ENCODE measurements at places on chromosomes 3 and 15.
A peak's percentile ranks its signal among the peaks of the same experiment; 100 is the strongest.

DNA sequence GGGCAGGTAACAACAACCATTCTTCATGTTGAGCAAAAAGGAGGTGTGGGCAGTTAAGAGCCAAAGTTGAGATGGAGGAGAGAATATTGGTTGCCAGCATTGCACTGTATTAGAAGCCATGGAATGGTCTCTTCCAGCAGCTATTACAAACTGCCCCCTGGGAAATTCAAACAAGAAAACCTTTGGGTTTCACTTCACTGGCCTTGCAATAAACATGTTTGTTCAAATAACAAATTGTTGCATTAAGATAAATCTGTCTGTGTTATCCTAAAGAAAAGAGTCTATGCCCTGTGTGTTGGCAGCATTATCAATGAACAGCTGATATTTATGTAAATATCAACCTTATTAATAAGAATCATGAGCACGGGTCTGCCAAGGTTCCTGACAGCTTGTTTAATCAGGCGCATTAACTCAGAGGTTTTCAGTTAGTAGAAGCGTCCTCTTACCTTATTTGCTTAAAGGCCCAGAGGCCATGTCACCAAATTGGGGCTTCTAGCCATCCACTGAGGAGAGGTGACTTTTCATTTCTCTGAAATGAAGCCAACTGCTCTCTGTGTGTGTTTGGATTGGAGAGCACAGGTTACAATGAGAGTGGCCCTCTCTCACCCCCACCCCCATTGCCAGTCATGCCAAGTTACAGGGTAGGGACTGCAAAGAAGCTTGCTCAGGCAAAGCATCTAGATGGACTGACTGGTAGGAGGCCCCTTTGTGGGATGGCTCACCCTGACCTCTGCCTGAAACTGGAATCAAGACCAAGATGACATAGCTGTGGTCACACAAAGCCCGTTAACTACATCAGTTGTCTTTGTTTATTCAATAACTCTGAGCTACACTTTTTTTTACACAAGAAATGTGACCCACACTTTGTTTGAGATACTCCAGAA lies 10.5 kb downstream of the FILIP1L start:
- DNase-seq, result no peak

GRCh38 chr3:113354307-113354706 lies 87.0 kb downstream of the CFAP44 start:
- DNase-seq, result no peak

- no peak for DNase-seq
Observed at GRCh38 chr3:12963922-12964701, 109.1 kb downstream of the IQSEC1 start.

- no peak for DNase-seq
Observed at GRCh38 chr15:62153228-62153627, 11.9 kb downstream of the C2CD4B start.

- no peak for DNase-seq
Observed at GRCh38 chr15:31074321-31074720, 27.2 kb downstream of the TRPM1 start.

GRCh38 chr15:78671626-78672211 lies 30.7 kb upstream of the CHRNB4 start:
- DNase-seq, result no peak

DNA sequence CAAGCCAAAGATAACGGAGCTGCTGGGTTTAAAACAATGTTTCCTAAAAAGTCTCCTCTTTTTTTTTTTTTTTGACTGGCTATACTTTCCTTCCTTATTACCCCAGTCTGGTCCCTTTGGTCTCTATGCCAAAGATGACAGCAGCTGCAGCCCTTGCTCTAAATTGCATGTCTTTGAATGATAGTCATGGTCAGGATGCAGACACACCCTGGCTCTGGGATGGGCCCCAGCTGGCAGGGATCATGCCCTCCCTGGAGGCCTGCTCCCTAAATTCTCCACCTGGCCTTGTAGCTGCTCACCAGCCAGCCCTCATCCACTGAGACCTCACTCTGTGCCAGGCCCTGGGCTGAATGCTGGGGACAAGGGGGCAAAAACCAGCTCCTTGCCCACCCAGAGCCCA lies 95.8 kb downstream of the MESD start:
- peak; percentile 26 for DNase-seq

DNA sequence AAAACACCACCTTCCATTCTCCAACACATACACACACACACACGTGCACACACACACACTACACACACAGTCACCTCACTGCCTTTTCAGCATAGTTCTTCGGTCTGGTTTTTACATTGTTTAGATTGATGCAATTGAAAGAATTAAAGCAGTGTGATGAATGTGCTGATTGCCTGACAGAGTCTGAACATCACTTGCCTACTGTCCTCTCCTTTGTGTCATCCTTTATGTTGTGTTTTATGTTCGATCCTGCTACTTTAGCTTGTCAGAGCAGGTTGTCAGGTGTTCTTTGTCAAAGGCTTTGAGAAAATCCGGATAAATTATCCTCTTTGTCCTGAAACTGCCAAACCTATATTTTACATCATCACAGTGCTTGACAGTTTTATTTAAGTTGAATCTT lies 80.4 kb downstream of the IQCH start:
- DNase-seq, result no peak

- no peak for DNase-seq
Observed at GRCh38 chr15:98514034-98514622, 134.2 kb upstream of the IGF1R start.

DNA sequence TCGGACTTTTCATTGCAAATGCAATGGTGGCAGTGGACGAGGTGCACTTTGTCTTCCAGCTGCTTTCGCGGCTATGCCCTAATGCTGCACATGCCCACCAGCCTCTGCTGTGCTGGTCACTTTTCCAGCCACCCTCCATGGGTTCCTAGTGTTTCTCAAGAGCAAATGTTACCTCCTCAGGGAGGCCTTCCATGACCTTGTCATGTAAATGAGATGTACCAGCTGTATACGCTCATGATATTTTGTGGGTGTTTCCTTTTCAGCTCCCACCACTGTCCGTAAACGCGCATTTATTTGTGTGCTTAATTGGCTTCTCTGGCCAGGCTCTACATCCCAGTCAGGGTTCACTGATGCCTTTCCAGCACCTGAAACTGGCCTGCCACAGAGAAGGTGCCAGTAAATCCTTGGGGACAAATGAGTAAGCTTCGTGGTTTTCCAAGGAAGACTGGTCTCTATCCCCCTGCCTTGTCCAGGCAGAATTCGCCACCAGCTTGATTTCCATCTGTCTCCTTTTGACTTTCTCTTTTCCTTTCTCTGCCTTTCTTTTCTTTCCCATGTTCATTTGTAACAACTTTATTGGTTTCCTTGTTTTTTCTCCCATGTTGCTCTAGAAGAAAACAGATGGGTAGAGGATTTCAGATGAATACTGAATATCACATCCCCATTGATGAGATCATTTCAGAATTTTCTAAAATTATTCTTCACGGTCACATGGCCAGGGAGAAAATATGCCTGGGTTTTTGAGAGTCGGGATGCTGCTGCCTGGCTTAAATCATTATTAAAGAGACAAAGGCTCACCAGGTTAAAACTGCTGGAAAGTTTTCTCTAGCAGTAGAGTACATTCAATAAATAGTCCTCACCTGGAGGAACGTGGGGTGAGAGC lies 82.5 kb downstream of the CHST2 start:
- DNase-seq, result no peak

- no peak for DNase-seq
Observed at GRCh38 chr3:16897254-16897926, 12.6 kb downstream of the PLCL2 start.

GRCh38 chr3:108818404-108818803 lies 4.2 kb upstream of the TRAT1 start:
- no peak for DNase-seq

GRCh38 chr3:140432229-140432669 lies 245.6 kb upstream of the TRIM42 start:
- no peak for DNase-seq

DNA sequence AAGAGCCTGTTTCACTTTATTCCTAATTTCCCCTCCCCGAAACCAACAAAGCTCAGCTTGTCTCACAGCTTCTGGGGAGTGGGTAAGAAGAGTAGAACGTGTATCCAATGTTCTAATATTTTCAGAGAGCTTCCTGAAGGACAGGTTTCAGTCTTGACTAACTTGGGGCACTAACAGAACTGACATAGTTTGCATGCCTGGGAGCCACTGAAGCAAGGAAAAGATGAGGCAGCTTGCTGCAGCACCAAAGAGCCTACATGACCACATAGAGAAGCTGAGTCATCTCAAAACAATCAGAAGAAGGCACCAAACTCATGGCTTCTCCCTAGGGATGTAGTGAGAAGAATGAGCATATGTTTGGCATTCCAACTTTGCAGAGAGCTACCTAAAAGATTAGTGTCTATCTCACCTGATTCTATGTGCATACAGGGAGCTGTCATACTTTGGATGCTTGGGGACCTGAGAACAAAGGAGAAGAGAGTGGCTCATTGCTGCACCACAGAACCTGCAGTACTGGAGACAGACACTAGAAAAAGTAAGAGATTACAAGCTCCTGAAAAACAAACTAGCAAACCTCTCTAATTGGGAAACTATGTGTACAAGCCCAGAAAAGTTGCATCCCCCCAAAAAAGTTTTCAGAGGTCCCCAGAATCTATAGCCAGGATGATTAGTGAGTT lies 86.9 kb downstream of the DCLK3 start:
- peak; percentile 91 for DNase-seq

DNA sequence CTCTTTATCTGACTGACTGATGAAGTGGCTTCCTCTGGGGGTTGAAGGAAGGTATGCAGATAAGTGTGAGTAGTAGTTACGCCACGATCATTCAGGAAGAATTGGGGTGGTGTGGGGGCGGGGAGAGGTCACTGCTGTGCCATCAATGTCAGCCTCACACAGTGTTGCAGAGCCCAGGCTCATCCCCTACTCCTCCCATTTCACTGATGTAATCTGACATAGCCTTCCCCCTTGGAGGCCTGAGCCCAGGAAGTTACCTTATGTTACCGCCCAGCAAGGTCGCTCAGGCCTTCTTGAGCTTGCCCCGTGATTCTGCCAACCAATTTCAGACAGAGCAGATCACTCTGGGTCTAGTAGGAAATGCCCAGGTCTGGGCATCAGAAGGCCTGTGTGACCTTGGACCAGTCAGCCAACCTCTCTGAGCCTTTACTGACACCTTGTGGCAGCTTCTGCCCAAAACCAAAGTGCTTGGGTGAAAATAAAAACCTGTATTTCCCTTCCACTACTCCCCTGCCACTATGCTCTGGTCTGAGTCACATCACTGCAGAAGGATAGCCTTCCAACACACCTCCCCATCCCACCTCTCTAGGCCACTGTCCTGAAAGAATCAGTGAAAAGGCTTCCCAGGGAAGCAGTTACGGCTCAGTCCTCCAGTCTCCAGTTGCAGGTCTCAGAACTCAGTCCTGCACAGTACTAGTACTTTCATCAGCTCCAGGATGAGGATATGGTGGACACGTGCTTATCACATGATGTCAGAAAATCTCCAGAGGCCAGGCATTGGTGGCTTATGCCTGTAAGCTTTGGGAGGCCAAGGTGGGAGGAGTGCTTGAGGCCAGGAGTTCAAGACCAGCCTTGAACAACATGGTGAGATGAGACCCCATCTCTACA lies 28.1 kb upstream of the INSYN1 start:
- peak; percentile 22 for DNase-seq

DNA sequence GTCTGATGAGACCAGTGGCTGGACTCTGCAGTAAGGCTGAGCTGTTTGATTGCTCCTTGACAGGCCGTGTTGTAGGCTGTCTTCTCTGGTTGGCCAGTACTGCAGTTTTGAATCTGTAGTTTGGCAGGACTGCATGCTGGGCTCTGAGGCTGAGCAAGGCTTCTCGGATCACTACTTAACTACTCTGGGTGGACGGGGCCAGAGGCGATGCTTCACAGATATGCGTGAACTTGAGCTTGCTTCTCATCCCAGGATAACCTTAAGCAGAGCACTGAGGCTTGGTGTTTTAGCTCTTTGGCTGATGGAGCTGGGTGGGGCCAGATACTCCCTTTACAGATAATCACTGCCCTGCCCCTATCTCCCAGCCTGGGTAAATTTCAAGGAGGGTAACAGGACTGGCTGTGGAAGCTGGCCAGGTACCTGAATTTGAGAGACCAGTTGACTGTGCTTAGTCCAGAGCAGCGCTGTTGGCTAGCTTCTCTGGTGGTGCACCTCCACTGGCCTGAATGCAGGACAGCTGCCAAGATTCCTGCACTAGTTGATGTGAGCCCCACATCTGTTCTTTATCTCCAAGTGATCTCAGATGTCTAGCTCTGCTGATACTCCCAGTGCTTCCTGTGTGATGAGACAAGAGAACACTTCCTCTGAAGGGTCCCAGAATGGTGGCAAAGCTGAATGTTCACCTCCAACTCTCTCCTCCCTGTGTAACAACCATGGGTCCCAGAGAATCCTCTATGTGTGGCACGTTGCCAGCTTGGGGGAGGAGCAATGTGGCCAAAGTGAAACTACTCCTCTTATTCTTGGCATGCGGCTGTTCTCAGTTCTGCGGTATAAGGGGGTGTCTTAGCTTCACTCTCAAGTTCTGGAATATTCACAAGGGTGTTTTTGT lies 37.9 kb downstream of the RPL39L start:
- no peak for DNase-seq

DNA sequence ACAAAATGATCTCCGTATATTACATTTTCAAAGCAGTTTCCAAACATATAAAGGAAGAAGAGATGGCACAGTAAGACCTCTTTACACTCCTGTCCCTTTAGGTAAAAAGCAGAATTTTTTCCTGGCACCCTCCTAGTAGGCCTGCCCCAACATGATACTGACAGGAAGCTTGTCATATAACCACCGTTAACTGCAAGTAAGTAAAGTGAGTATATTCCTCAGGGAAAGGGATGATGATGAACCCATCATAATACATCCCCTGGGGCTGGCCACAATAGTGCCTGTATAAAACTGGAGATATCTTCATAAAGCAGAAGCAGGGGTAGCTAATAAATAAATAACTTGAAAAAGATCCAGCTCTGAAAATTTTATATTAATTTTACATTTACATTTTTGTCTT lies 893.0 kb downstream of the DIPK2A start:
- DNase-seq, result no peak

- DNase-seq, result no peak
Observed at GRCh38 chr3:53671961-53672299, 174.3 kb downstream of the CHDH start.

DNA sequence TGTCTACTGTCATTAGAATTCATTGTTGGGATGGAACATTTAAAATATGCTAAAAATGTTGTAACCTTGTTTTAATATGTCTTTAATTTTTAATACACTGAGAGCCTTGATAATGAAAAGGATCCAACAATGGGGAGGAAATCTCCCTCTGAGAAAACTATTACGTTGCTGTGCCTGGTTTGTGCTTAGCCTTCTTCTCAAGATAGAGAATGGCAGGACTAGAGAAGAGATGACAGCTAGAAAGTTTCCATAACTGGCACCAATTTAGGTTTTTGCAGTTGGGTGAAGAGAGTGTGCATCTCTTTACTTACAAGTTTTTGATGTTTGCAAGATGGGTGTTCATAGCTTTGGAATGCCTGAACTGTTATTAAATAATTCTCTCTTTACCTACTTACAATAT lies 42.6 kb upstream of the NANOGP8 start:
- DNase-seq, result no peak

- DNase-seq, result no peak
Observed at GRCh38 chr3:168653255-168653654, 557.5 kb upstream of the GOLIM4 start.

DNA sequence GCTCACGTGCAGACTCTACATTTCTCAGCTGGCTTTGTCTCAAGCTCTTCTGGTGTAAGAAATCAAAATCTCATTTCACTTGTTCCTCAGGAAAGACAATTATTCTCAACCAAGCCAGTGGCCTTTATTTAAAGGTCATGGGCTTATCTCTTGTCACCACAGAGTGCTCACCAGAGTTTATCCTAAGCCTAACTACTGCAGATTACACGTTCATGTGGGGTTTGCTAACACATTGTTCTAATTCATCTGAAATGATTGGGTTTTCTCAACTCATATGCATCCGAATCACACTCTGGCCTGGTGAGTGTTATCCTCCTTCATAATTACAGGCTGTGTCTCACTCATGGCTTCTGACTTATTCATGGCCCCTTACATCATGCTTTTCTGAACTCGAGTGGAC lies 83.3 kb upstream of the TSC22D2 start:
- DNase-seq, result no peak
